ENCODE measurements at places on chromosomes 2 and 18.

DNA sequence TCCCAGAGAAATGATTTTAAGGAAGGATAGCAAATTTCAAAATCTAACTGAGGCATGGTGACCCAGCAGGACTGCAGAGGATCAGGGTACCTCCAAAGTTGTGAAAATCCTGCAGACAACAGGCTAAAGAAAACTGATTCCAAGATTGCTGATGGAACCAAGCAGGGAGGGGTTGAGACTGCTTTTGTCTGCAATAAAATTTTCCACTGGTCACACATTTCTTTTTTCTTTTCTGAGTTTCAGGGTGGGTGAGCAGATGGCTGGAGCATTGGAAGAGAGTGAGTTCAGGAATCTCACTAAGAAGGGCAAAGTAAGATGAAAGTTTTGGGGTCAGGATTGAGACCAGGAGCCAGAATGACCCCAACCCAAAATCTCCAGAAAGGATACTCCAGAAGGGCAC, 321.0 kb downstream of the TNS1 start:
- DNase-seq, result no peak

DNA sequence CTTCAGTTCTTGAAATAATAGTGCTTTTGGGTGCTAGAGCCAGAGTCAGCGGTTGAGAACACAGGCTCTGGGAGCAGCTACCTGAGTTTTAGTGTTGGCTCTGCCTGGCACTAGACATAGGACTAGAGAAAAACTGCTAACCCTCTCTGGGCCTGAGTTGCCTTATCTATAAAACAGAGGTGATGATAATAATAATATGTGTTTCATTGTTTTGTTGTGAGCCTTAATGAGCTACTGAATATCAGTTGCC, 391.7 kb downstream of the PTPRM start:
- DNase-seq, result no peak

- DNase-seq, result no peak
These were observed 769 bp downstream of the FKBP1B start for GRCh38 chr2:24050041-24050979.

- DNase-seq, result no peak
These were observed 93.6 kb upstream of the TAF1B start for GRCh38 chr2:9749546-9750223.

- no peak for DNase-seq
These were observed 88.7 kb downstream of the HDAC4 start for GRCh38 chr2:239312081-239312511.

DNA sequence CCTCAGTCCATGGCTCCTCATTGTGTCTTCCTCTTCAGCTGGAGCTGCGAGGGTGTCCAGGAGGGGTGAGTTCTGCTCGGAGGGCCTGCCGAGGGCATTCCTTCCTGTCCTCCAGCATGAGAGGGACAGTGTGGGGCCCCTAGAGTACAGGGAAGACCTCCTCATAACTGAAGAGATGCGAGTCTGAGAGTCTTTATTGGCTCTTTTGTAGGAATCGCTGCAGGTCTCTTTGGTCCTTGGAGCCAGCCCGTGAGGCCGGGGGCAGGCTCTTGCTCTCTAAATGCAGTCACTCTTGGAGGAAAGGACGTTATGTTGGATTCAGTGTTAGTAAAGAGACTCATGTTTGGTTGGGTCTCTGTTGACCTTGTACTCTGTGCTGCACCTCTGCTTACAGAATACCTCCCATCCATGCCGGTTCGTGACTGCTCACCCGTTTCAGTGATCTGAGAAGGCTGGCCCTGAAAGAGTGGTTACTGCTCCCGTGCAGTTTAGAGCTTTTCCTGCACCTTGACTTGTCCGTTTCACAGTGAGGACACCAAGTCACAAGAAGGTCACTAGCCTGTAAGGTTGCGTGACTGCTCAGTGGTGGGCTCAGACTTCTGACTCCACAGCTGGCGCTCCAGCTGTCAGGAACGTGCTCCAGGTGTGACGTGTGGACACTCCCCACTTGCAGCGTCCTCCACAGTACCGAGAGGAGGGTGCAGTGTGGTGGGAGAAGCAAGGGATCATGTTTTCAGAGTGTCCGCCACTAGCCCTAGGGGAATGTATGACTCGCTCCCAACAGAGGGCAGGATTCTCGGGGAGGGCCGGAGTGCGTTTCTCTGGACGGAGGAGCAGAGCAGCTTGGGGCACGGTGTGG, 7.8 kb downstream of the ATG4B start:
- DNase-seq, result no peak

GRCh38 chr2:170086751-170087412, 91.1 kb upstream of the MYO3B start:
- no peak for DNase-seq

DNA sequence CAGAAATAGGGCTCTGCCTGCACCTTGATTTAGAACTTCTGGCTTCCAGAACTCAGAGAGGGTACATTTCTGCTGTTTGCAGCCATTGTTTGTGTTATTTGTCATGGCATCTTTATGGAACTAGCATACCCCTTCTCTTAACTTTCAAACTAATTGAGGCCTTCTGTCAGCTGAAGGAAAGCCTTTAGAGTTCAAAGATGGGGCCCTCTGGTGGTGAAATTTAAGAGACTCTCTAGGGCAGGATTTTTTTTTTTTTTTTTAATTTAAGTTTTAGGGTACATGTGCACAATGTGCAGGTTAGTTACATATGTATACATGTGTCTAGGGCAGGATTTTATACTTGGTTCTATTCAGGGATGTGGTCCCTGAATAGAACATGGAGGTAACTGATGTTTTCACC, 260.6 kb upstream of the LINC00305 start:
- DNase-seq, result peak; percentile 19

DNA sequence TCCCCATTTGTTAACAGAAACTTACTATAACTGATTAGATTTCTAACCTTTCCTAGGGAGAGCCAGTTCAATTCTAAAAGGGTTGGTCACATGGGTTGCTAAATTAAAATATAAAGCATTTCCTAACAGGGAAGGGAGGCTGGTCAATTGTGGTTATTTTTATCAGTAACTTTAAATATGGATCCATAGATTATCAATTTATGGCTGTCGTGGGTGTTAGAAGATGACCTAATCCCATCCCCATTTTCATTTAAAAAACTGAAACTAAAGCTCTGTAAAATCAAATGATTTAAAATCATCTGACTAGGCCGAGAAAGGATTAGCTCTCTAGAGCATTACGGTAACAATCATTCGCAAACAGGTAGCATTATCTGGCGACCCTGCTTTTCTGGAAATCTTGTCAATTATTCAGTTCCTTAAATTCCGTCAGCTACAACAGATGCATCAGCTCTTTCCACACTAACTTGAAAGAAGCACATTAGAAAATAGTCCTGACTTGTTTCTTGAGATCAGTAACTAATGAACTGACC, 953 bp upstream of the HNRNPA3 start:
- DNase-seq, result no peak

DNA sequence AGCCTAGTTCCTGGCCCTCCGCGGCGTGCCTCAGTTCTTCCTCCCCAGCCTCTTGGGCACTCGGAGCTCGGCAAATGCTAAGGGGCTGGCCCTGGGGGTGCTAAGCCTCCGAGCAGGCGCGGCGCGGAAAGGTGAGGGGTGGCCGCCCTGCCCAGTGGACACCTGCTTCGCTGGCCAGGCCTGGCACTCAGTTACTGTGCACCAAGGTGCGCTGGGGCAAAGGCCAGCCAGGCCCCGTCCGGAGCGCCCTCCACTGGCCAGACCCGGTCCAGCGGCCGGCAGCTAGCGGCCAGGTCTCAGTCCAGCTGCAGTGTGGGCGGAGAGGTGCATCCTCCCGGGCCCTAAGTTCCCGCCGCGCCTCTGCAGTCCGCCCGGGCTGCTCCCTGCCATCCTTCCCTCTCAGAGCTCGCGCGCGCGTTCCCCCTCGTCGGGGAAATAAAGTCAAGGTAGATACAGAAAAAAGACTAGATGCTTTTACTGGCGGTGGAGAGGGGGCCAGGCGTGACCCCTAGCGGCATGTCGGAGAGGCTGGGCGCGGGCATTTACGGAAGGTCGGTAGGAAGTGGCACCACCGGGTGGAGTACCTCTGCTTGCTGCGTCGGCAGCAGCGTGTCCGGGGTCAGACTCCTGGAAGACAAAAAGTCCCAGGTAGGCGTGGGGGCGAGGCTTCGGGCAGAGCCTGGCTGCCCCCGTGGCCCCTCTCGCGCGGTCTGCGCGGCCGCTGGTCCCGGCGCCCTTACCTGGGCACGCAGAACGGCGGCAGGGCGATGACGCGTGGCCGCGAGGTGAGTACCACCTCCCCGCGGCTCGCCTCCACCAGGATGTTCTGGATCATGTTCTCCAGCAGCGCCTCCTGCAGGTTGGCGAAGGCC, 9.4 kb upstream of the CRYBA2 start:
- DNase-seq, result no peak

- no peak for DNase-seq
These were observed 402.3 kb downstream of the TGIF1 start for GRCh38 chr18:3852321-3852720.

GRCh38 chr2:86224645-86225355, 25.5 kb downstream of the MRPL35 start:
- DNase-seq, result no peak

GRCh38 chr2:33322612-33323011, 153.8 kb upstream of the RASGRP3 start:
- no peak for DNase-seq

- DNase-seq, result peak; percentile 78
These were observed 1.4 kb upstream of the GAD1 start for GRCh38 chr2:170815311-170815710.

DNA sequence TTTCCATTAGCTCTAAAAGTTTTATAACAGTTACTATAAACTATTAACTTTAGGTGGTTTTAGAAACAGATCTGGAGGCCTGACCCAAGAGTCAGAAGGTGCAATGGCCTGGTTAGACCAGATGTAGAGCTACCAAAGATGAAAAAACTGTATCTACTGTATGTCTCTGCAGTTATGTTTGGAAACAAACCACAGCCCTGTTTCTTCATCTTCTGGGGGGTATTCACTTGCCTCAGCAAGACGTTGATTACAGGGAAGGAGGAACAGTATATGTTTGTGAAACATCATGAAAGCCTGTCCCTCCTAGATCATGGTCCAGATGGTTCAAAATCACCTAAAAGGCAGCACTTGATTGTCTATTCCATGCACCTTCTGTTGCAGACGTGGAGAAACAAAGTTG, 220.2 kb downstream of the SUCLG1 start:
- DNase-seq, result no peak

DNA sequence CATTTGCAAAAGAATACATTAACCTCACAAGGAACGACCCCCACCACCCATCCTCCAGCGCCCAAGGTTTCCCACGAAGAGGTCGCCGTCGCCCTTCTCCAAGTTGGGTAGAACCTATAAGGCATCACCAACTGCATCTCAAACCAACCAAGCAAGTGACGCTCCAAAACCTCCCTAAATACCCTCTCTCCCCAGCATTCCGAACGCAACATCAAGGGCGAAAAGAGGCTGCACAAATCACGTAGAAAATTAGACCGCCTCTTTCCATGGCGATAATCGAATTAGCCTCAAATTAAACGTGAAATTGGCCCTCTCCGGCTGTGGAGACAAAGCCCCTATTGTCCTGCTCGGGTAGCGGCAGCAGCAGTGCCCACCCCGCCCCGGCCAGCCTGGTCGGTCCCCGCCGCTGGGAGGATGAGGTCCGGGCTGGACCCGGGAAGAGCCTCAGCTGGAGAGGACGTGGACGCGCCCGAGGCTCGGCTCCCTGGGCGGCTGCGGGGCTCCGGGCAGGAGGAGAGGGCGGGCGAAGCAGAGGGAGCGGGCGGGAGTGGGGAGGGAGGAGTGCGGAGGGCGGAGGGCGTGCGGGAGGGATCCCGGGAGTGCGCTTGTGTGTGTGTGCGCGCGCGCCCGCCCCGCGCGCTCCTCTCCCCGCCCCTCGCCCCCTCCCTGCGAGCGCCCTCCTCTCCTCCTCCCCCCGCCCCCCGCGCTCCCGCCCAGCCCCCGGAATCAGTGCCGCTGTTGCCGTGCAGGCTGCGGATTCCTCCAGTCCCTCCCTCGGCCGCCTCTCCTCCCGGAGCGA, at the start of gene SPTBN1:
SPTBN1 (plus strand) TSS at position 765 of the 799 bp plus-strand sequence. CDS start 70,092 bp downstream, outside the sequence.
- peak; percentile 83 for DNase-seq

- DNase-seq, result no peak
These were observed 1.1 kb downstream of the MAP2 start for GRCh38 chr2:209424781-209425470.

DNA sequence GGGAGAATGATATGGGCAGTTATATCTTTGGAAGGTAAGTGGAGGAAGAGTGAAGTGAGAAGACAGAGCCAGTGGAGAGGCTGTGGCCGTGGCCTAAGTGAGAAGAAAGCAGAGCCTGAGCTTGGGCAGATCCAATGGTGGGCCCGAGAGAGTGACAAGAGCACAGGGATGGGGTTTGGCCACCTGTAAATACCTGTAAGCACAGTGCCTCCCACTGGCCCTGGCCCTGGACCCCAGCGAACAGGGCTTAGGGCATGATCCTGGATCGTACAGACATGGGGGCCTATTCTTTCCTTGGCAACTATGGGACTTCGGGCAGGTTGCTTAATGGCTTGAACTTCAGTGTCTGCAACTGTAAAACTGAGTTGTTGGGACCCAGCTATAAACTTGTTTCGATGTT, 44.1 kb downstream of the MTCL1 start:
- DNase-seq, result no peak

GRCh38 chr2:69177063-69177771, 164.2 kb downstream of the ANTXR1 start:
- DNase-seq, result no peak

DNA sequence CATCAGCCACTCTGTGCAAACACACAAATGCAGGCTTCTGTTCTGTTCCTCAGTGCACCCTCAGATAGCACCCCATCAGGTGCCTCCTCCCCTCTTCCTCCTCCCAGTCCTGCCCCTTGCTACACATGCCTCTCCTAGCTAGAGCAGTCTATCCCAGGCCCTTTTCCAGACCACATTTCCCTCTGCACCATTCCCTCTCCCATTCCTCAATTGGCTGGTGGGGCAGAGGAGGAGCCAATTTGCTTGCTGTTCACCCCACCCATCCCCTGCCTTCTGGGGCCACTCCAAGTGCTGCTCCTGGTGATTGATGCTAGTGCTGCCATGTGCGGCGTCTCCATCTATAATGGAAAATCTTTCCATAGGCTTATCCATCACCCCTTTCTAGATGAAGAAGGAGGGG, 5.4 kb downstream of the CFAP65 start:
- DNase-seq, result no peak

All from NCI-H1105 treated with DMSO at 0.1 percent for 48 hours (cell line).